ENCODE measurements at places on chromosomes 3 and 15. TPM values are rescaled to one million over a fixed set of nuclear protein-coding genes. Genes with fewer than 3 reads are reported as not detected.

Gene EIF4E3
- total RNA-seq = 25.3 TPM

Gene SYNPR
- not detected for total RNA-seq

Gene LTK
- total RNA-seq = 1.5 TPM

Gene GPR149
- not detected for total RNA-seq

Gene CCDC9B
- total RNA-seq = 16.0 TPM

Gene CPEB1
- total RNA-seq = 10.6 TPM

Gene SEMA3G
- 8.3 TPM for total RNA-seq

Gene SEMA5B
- 0.25 TPM for total RNA-seq

Gene RASGRP1
- 8.8 TPM for total RNA-seq

Gene COL7A1
- 148 TPM for total RNA-seq

Measured in vagina (tissue), 2 donors.